ENCODE measurements at places on chromosomes 1 and 21.
A peak's percentile ranks its signal among the peaks of the same experiment; 100 is the strongest.

DNA sequence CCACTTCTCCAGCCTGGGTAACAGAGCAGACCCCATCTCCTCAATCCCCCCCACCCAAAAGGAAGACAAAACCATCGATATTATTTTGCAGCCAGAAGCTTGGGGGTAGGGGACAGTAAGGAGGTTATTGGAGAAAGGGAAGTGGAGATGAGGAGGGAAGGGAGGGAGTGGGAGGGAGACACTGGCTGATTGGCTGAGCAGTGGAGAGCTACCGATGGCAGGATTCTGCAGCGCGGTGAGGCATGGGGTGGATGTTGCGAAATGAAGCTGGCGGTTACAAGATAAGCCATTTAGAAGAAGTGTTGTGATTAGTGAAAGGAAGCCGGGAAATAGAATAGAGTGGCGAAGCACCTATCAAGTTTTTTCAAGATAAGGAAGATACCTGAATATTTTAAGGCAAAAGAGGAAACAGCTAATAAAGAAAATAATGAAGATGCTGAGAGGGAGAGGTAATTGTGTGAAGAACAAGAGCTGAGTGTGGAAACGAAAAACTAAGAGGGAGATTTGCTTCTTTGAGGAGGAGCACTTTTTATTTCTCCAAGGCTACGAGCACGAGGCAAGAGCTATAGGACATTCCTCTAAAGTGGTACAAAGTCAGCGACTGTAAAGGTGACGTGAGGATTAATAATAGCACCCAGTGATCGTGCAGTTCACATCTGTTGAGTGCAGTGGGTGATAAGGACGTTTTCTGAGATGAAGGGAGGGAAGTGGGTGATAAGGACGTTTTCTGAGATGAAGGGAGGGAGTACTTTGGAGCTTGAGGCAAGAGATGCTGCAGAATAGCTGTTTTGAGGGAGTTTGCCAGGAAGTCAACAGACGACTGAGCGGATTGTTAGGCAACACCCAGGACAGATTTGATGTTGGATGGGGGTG is 103.2 kb upstream of the KIF26B start:
- DNase-seq: peak; percentile 92

DNA sequence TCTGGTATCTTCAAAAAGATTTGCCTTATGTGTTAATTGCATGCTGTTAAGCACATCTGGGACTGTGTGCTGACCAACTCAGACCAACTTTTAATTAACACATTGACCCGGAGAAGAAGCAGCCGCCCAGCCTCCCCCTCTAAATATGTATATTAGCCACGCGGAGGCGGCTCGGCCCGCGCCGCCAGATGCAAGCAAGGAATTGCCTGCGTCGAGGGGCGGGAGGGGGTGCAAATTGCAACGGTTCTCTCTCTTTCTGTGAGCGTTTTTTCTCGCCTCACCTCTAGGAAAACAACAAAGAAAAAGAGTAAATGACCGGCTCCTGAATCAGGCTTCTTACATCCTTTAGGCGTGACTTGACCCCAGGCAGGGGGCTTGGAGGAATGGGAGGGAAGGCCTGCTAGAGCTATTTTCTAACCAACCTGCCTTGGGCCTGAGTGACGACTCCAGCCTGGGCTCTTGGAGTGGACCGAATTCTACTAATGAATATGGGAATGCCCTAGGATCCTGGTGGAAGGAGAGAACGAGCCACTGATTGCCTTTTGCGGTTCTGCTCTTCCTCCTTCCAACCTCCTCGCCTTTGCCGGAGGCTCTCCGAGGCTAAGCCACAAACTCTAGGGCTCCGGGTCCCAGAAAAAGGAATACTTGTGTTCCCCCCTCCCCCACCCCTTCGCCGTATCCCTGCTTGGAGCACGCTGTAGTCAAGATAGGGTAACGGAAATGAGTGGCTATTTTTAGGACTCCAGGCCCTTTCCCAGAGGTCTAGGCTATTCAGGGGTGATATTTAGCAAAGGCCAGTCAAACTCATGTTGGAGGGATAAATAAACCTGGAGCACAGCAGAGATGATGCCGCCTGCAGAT is 417.0 kb upstream of the ESRRG start:
- no peak for DNase-seq

DNA sequence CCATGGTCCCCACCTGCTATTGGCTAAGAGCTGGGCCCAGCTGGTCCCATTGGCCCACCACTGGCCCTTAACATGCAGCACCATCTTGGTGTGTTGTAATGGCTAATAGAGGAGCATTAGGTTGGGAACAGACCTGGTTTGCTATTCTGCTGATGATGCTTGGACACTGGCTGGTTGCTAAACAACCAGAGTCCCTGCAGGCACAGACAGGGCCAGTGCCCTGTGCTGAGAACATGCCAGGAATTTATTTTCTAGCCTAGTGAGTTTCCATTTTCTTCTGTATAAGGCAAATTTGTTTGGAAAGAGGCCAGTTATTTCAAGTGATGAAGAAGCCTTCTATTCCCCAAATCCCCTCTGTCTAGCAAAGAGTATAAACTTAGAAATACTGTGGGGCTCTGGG is 42.9 kb upstream of the TDRD10 start:
- no peak for DNase-seq

- no peak for DNase-seq
These were observed 166.6 kb downstream of the DSCAM start for GRCh38 chr21:40680311-40680710.

GRCh38 chr1:61961009-61961408 is 218.7 kb downstream of the PATJ start:
- no peak for DNase-seq

GRCh38 chr1:67573311-67573872 is 111.6 kb upstream of the GADD45A start:
- no peak for DNase-seq

DNA sequence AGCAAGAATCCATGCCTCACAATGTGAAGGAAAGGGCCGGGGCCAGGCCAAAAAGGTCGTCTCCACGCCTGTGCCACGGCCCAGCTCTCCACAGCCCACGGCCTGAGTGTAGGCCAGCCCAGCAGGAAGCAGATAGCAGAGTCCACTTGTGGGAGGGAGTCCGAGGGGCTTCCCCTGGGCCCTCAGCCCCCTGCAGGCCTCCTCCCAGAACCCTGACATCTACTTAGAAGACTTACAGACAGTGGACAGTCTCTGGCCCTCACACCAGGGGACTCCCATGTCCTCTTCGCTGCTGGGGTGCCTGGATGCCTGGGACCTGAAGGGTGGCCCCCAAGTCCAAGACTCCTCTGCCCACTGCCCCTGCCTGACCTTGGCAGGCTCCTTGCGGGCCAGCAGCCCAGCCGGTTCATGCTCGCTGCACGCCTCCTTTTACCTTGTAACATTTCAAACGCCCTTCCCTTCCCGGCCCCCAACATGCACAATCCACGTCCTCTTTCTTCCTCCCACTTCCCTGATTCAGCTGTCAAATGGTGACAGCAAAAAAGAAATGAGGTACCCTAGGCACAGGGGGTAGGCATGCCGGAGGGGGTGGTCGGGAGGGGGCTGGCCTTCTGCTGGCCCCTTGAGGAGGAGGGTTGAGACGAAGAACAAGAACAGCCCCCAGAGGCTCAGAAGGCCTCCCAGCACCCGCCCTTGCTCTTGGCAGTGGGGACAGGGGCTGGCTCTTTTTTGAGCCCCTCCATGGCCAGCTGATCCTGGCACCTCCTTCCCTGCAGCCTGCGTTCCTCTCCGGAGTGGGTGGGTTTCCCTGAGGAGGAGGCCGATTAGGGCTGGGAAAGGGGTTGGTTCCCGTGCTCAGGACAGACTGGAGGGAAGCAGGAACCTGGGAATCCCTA is 997 bp upstream of the PTPN7 start:
- peak; percentile 66 for DNase-seq

- no peak for DNase-seq
These were observed 246.4 kb upstream of the ADAMTS5 start for GRCh38 chr21:27213303-27213702.

DNA sequence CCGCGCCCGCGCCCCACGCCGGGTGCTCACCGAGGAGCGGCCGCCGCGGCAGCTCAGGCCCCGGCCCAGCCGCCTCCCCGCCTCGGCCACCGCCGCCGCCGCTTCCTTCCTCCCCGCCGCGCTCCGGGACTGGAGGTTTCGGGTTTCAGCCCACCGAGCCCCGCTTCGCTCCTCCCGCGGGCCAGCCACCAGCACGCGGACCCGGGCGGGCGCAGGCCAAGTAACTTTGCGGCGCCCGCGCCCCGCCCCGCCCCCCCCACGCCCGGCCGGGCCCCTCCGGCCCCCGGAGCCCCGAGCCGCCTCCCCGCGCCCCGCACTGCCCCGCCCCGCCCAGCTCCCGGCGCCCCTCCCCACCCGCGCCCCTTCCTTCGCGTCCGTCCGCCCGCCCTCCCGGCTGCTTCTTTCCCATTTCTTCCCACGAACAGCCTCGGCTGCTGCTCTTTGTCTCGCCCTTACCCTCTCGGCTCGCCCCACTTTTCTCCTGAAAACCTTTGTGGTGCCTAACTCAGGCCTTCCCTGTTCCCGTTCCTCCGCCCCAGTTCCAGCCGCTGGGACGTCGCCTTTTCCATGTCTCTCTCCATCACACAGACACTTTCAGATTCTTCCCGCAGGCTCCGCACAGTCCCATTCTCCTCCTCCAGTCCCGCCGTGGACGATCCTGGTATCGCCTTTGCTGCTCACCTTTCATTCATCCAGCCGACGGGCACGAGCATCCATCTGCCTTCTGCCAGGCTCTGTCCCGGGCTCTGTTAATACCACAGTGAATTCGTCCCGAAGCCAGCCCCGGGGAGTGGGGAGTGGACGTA is at the start of gene GPR161:
Gene GPR161 (minus strand): TSS at position 222 of the 806 bp plus-strand sequence. CDS start 32,080 bp downstream, outside the sequence.
- no peak for DNase-seq

DNA sequence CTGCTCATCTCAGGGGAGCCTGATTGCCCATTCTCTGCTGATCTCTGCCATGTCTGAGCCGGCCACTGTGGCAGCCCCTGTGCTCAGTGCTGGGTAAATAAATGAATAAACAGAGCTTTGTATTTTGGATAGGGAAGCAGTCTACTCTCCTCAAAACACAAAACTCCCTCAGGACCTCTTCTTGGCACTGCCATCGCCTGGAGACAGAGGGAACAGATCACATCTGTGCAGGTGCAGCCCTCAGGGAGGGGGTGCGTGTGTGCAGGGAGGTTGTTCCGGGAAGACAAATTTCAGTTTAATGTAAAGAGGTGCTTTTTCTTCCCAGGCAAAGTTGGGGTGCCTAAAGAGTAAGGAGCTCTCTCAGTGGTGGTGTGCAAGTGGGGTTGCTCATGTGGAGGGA is 7.7 kb upstream of the FAM167B start:
- DNase-seq: no peak

- no peak for DNase-seq
These were observed 9.5 kb downstream of the F3 start for GRCh38 chr1:94532077-94532476.

GRCh38 chr21:42545745-42546144 is 32.1 kb downstream of the SLC37A1 start:
- peak; percentile 60 for DNase-seq

- no peak for DNase-seq
These were observed 100.5 kb downstream of the GLIS1 start for GRCh38 chr1:53638360-53639035.

DNA sequence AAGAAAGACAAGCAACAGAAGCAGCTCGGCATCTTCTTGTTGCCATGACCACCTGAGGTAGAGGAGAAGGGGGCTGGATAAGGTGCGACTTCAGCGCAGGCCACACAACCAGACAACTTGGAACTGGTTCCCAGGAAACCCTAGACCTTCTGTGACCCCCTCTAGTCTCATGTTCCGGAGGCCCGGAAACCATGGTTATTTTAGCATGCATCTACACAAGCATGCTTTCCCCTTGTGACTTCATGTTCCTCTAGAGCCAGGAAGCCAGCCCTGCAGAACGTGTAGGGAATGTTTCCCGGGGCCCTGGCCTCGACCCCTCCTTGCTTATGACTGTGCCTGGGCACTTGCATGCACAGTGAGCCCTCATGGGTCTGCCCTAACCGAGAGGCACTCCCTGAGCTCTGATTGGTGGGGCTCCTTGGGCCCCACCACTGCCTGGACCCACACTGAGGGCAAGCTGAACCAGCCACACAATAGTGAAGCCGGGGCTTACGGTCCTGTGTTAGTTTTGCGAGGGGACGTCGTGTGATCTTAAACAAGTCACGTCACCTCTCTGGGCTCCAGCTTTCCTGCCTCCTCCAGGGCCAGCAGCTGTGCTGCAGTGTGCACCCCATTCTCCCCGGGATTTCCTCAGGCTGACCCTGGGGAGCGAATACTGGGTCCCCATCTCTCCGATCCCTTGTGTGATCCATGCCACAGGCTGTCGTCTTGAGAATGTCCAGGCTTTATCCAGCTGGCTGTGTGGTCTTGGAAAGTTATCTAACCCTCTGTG is 12.0 kb upstream of the MX2 start:
- DNase-seq: no peak

DNA sequence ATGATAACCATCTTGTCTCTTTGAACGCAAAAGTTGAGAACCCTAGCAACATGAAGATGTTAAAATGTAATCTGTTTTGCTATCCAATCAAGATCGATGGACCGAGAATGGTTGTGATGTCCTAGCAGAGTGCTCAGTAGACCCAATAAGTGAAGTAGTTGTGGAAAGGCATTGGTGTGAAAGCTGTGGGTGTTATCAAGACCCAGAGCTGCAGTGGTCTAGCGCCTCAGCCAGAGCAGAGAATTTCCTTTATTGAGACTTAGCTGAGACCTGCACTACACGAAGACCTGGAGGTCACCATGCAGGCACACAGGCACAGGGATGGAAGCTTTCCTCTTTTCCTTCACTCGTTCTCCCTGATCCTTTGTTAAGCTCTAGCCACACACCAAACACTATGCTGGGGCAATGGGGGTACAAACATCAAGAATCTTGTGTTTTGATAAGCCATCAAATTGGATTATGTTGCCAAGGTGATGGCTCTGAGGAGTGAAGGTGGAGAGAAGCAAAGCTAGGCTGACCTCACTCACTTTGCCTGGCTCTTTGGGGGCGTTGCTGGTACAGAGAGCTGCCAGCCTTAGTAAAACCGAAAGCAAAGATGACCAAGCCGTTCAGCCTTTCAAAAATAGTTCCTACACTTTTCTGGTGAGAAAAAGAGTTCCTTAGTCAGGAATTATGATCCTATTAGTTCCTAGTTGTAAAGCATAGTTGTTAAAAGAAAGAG is 24.1 kb downstream of the METTL13 start:
- no peak for DNase-seq

GRCh38 chr1:119773711-119774241 is 5.1 kb upstream of the HMGCS2 start:
- no peak for DNase-seq

GRCh38 chr21:44920694-44921604 is at the start of gene ITGB2:
TSS of gene ITGB2 (minus strand) at chr21:44920899. CDS start at chr21:44910782, 10,117 bp downstream.
- peak; percentile 70 for DNase-seq
